ENCODE measurements at places on chromosomes 12 and 14. TPM values are rescaled to one million over a fixed set of nuclear protein-coding genes. Genes with fewer than 3 reads are reported as not detected.

Gene OASL
- 0.31 TPM for total RNA-seq

Gene TCTN1
- total RNA-seq = 19.4 TPM

Gene CATSPERB
- 4.8 TPM for total RNA-seq

DNA sequence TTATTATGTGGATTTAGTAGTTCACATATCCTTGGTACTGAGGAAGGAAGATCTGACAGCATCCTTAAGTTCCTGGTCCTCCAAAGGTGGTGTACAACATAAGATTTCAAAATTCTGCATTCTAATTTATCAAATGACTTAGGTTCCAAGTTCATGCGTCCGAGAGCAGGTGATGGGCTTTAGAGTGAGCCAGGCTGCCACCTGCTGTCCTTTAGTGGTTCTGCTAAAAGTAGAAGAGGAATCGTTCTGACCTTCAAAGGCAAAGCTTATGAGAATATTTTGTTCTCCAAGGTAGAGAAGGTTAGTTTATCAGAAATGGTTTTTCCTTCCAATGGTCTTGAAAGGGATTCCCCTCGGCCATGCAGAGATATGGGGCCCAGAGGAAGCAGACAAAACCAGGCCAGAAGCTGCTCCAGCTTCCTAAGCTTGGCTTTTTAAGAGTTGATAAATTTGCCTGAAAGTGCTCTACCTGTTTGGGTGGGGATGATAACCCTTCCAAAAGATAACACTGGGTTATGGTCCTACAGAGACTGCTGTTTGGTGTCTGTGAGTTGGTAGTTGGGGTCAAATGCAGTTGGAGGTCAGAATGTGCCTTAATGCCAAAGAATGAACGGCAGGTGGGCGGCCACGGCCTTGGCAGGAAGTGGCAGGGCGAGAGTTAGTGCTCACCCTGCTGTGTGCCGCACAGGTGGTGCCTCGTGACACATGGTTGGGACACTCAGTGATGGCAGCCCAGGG lies 29.1 kb upstream of the LRTM2 start:
- no peak for ATAC-seq

DNA sequence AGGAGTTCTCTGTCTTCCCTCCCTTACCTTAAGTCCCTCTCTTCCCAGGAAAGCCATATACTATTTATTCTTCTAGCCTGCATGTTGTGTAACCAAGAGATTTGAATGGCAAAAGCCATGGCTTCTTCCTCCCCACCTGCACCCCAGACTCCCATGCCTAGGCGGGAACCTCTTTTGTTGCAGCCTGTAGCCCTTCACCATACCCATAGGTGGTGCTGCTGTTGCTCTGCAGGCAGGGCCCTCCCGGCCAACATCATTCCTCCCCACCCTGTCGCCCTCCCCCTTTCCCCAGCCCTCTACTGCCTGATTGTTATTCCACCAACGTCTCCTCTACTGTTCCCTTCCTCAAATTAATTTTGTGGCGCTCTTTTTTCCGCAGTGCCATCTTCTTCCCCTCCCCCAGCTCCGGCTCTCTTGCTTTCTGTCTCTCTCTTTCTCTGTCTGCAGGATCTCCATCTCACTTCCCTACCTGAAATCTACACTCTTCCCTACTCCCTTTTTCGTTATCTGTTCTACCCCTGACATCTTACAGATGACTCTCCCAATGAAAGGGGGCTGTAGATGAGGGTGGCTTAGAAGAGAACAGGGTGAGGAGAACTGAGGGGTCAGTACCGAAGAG lies 13.8 kb downstream of the NGDN start:
- no peak for ATAC-seq

GRCh38 chr12:21118760-21119159 lies 12.2 kb upstream of the SLCO1B1 start:
- ATAC-seq = no peak

Gene FAM181A
- total RNA-seq = not detected

Gene CS
- 174 TPM for total RNA-seq

Gene POTEM
- total RNA-seq = not detected

DNA sequence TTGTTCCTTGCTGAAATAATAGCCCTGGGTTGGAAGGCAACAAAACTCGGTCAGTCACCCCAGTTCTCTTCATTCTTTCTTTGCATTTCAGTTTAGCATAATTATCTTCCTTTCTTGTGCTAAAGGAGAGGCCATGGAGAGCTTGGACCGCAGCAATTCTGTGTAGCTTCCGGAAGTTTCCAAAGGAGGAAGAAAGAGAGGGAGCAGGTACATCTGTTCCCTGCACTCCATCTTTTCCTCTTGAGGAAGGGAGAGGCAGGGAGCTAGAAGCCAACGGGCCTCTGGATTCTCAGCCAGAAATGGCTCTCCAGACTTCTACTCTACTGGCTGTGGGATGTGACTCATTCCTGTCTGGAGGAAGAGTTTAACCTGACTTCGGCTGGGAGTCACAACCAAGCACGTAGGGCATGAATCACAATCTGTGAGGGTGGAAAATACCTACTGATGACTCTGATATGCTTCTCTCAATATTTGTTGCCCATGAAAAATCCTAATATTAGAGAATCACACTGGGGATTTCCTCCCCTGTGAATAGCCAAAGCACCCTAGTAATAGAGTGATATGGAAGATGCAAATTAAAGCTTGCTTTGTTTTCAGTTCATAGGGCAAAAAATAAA lies 17.0 kb downstream of the ANO6 start:
- peak; percentile 75 for ATAC-seq

DNA sequence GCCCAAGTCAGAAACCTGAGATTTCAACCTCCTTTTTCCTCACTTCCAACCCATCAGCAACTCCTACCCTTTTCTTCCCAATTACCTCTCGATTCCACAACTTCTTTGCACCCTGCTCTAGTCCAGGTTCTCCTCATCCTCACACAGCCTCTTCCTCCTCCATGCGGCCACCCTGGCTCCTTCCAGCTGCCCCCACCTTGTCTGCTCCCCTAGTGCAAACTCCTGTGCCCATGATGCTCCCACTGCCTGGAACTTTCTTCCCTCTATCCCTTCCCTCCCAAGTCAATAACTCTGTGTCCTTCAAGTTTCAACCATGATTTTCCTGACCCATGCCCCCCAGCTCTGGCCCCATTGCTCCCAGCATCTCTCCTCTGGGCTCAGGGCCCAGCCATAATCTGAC lies 17.3 kb downstream of the SELPLG start:
- ATAC-seq = no peak

DNA sequence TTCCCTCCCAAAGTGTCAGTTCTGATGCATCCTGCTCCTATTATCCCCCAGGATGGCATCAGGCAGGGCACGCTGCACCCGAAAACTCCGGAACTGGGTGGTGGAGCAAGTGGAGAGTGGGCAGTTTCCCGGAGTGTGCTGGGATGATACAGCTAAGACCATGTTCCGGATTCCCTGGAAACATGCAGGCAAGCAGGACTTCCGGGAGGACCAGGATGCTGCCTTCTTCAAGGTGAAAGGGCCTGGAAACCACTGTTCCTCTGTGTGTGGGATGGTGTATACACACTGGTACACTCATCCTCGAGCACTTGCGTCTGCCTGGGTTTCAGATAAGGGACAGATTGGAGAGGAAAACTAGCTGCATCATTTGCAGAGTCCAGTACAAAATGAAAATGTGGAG lies 1.0 kb downstream of the IRF9 start:
- no peak for ATAC-seq

Gene SIX4
- 1.6 TPM for total RNA-seq

Gene BIN2
- total RNA-seq = 2.4 TPM

- ATAC-seq = no peak
Measured at GRCh38 chr14:56195704-56196103, 77.5 kb downstream of the PELI2 start.

Gene KCTD10
- total RNA-seq = 104 TPM

DNA sequence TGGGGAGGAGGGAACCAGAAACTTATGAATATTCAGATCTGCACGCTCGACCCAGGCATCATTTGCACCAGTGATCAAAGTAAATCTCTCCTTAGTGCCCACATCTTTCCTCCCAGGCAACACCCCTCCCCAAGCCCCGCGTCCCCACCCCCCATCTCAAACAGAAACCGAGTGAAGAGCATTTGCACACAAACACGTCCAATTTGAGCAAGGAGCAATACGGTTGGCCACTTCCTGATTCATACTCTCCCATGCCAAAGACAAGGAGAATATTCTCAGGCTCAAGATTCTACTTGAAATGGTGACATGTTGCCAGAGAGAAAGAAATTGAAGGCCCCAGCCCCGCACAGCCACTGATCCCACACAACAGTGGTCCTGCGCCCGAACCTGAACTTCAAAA lies 7.1 kb downstream of the FOXN3 start:
- ATAC-seq = no peak

GRCh38 chr14:58740379-58740935 lies 102.7 kb downstream of the DACT1 start:
- no peak for ATAC-seq

GRCh38 chr14:32572867-32573150 lies 243.7 kb downstream of the AKAP6 start:
- ATAC-seq = no peak

GRCh38 chr12:131122631-131123030 lies 168.9 kb downstream of the ADGRD1 start:
- no peak for ATAC-seq
